ENCODE measurements at places on chromosomes 1 and 21.

DNA sequence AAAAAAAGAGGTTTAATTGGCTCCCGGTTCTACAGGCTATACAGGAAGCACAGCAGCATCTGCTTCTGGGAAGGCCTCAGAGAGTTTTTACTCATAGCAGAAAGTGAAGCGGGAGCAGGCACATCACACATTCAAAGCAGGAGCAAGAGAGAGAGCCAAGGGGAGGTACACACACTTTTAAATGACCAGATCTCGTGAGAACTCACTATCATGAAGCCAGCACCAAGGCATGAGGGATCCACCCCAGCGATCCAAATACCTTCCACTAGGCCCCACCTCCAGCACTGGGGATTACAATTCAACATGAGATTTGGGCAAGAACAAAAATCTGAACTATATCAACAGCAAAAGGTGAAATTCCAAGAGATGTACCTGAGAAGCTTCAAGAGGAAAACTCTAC is 20.8 kb upstream of the FAM76A start:
- DNase-seq = no peak

DNA sequence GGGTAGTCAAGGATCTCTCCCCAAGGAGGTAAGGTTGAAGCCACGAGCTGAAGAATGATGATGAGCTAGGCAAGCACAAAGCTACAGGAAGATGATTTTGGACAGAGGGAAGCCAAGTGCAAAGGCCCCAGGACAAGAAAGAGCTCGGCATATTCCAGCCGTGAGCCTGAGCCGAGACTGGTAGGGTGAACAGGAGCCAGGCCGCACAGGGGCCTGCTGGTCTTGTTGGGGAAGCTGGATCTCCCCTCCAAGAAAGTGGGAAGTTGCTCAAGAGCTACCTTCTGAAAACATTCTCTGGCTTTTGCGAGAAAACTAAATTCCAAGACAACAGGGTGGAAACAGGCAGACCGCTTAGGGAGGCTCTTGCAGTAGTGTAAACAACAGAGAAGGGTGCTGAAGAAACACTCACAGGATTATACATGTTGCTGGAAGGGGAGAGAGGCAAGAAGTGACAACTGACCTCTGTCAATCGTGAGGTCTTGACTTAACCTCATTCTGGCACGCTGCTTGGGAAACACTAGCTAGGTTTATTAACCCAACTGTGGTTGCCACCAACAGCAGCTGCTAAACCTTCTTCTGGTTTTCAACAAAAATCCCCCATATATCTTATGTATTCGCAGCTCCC is 625.2 kb downstream of the SMYD3 start:
- DNase-seq = no peak

DNA sequence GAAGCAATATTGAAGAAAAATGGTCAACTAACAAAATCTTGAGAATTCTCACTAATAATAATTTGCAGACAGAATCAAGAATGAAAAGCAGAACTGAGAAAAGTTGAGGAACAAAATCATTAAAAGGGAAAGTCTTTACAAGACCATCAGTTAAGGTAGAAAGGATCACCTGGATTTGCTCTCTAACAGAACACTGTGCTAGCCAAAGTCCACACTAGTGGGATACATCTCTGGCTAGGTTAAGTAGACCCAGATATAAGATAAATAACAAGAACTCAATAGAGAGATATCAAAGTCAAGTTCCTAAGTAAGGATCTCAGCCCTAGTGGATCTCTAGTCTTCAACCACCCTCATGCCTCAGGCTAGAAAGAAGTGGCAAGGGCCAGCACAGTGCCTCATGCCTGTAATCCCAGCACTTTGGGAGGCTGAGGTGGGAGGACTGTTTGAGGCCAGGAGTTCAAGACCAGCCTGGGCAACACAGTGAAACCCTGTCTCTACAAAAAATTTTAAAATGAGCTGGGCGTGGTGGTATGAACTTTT is 19.6 kb downstream of the IPP start:
- no peak for DNase-seq

DNA sequence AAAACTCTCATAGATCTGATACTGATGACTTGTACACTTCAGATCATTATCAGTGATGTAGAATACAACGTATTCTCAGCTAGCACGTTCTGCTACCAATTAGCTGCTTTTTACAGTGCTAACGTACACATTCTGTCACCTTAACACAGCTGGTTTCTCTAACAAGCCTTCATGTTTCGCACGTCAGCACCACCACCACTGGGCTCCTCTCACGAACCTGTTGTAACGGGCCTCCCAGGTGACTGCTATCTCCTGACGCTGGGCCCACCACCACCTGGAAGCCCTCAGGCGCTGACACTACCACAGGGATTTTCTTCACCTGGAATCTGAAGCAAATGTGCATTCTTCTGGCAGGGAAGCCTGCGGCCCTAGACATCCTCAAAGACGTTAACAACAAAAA is 19.8 kb downstream of the TOMM20 start:
- DNase-seq = no peak

- no peak for DNase-seq
Observed at GRCh38 chr1:155897746-155898145, 13.4 kb downstream of the RIT1 start.

- no peak for DNase-seq
Observed at GRCh38 chr1:19534281-19534680, 48.9 kb upstream of the CAPZB start.

- no peak for DNase-seq
Observed at GRCh38 chr1:22534951-22535350, 28.3 kb upstream of the EPHA8 start.

- no peak for DNase-seq
Observed at GRCh38 chr1:18874600-18874999, 15.1 kb upstream of the TAS1R2 start.

- no peak for DNase-seq
Observed at GRCh38 chr21:16773206-16773605, 739.6 kb upstream of the CXADR start.

GRCh38 chr1:2003541-2004131 is at the start of gene CFAP74:
Gene CFAP74, minus strand, starts transcription at chr1:2003786. Its CDS starts 12,830 bp downstream, at chr1:1990956.
- no peak for DNase-seq

- DNase-seq = no peak
Observed at GRCh38 chr1:11641776-11642305, 12.4 kb downstream of the FBXO2 start.

DNA sequence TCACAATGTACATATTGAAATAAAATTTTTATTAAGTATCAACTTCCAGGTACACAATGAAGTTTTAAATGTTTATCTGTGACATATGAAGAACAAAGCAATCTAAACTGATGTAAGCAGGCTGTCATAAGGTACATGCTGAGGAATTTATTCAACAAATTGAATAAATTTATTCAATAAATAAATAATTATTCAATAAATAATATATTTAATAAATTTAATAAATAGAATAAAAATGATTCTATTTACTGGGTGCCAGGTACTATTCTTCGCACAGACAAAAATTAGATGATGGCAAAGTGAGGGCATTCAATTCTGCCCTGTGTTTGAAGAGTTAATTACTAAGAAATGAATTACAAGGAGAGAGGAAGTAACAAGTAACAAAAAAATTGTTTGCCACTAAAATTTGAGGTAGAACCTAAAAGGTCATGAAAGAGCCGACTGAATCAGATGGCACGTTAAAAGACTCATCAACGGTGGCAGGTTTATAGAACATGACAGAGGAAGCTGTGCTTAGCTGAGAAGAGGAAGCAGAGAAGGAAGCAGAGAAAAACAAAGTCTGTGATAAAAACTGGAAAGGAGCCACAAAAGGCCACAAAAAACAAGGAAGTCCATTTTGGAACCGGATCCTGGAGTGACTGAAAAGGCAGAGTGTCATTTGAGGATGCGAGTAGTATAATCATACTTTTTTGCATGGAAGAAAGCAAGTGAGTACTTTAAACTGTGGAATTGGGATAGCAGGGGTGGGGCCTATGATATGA is 2.2 kb upstream of the USP24 start:
- peak; percentile 44 for DNase-seq

DNA sequence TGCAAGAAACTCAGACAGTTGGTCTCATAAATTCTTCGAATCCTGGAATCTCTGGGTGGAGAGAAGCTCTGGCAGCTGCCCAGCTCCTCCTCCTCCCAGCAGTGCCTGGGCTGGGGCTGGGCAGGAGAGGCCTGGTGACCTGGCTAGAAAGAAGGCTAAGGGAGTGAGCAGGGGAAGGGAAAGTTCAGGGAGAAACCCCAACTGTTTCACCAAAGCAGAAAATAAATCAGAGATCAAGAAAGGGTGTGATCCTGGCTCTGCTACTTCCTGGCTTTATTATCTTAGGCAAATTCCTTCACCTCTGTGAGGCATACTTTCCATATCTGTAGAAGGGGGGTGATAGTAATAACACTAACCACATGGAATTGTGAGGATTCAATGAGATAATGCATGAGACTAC is 8.8 kb upstream of the COL16A1 start:
- no peak for DNase-seq

- DNase-seq = no peak
Observed at GRCh38 chr1:212674872-212675271, 24.8 kb downstream of the BATF3 start.

GRCh38 chr1:1424707-1425106 is 3.6 kb upstream of the ANKRD65 start:
- no peak for DNase-seq

DNA sequence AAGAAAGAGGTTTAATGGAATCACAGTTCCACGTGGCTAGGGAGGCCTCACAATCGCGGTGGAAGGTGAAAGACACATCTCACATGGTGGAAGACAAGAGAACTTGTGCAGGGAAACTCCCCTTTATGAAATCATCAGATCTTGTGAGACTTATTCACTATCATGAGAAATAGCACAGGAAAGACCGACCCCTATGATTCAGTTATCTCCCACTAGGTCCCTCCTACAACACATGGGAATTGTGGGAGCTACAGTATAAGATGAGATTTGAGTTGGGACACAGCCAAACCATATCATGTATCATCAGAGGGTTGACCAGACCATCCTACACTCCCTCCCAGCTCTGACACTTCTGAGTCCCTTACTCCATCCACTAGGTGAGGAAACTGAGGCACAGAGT is 143.9 kb upstream of the KLHDC7A start:
- no peak for DNase-seq

GRCh38 chr1:35500439-35500838 is 56.8 kb downstream of the KIAA0319L start:
- no peak for DNase-seq

- no peak for DNase-seq
Observed at GRCh38 chr1:192002063-192002462, 156.2 kb upstream of the RGS18 start.

DNA sequence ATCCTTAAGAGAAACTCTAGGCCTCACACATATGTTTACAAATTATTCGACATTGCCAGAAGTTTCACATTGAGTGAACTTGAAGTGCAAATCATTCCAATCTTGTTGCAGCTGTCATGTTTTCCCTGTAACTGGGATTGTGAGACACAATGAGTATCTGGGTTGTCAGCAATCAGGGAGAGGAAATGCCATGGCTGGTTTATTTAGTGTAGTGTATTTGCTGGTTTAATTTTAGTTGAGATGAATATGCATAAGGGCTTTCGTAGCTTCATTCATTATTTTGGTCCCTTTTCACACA is 54.2 kb upstream of the USP1 start:
- no peak for DNase-seq

DNA sequence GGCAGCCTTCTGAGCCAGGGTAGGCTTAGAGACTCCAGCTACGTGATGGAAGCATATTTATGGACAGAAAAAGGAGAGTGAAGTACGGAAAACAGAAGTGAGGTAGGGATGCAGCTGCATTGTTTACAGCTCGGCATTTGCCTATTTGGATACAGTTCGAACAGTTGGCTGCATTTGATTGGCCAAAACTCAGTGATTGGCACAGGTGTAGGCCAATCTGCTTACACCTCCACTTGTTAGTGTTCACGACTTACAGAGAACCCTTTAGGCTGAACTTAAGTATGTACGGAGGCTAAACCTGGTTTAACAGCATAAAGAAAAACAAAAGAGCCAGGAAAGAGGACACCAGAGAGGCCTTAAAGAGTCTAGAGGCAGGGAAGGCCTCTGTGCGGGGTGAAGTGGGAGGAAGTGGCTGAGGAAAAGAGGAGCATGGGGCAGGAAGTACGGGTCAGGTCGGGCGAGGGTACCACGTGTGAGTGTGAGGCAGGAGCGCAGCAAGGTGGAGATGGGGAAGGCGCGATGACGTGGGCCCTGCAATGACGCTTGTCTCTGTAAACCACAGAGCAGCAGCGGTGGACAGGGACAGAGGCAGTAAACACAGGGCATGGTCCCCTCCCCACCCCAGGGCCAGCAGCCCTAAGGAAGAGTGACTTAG is 32.0 kb downstream of the RSPH1 start:
- DNase-seq = peak; percentile 73

- DNase-seq = no peak
Observed at GRCh38 chr1:58395355-58395754, 151.2 kb downstream of the OMA1 start.

GRCh38 chr1:92298573-92299476 is at the start of the genes GLMN and RPAP2:
Gene GLMN, minus strand, starts transcription at chr1:92298987. Its CDS starts 988 bp downstream, at chr1:92297999.
Gene RPAP2, plus strand, starts transcription at chr1:92299059. Its CDS starts 15 bp downstream, at chr1:92299074.
- DNase-seq = peak; percentile 80

DNA sequence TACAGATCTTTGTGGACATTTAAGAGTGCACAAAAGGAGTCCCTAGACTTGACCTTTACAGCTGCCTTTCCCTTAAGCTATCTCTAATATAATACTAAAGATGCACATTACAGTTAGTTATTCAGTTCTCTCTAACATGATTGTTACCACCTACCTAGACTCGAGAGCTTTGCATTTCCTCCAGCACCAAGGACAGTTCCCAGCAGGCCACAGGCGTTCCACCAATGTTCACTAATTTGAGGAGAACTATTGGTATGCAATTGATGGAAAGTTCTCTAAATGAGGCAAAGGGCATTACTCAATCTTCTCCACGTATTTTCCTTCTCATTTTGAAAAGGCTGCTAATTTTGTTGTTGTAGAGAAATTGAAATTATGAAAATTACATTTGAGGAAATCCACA is 5.4 kb upstream of the NTNG1 start:
- DNase-seq = no peak

DNA sequence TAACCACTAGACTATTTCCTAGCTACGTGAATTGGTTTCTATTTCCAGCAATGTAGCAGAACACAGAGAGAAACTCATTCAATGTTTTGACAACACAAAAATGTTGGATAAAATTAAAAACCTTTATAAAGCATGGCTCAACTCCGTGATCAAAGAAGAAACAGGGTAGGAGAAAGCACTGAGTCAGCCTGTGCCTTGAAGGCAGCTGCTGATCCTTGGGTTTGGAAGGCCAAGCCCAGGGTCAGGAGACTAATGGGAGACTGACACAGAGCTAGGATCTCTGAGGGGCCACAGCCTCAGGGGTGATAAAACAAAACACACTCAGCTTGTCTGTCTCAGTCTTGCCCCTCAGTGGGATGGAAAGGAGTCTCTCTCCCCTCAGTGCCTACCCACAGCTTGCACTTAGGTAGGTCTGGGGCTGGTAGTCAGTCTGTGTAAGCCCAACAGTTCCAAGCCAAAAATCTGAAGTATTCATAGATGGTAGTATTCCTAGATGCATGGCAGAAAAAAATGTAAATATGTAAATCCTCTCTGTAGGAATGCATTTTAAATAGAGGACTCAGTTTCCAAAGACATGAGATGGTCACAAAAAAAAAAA is 53.3 kb downstream of the B3GALNT2 start:
- no peak for DNase-seq

All from CD4-positive, alpha-beta T cell treated with Interferon alpha-2 for 1 hour (primary cell).